Liver (tissue), 10 donors: ENCODE measurements at places on chromosomes 13 and 19.

GRCh38 chr13:105984646-105985045, 550.8 kb downstream of the EFNB2 start:
- no peak for DNase-seq

DNA sequence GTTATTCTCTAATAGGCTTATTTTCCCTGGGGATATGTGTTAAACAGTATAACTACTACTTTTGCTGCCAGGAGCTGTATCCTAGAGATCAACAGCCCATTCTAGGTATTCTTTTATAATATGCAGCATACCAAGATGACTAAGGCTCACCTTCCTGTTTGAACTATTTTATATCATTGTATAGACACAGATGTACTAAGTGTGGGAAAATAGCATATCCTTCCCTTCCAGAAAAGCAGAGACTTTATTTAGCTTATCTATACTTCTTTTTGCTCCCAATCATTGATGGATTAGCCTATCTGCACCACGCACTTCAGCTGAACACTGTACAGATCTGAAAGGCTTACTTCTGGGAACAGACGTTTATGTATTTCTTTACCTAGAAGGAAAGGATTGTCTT, 82.6 kb downstream of the MAB21L1 start:
- no peak for DNase-seq

DNA sequence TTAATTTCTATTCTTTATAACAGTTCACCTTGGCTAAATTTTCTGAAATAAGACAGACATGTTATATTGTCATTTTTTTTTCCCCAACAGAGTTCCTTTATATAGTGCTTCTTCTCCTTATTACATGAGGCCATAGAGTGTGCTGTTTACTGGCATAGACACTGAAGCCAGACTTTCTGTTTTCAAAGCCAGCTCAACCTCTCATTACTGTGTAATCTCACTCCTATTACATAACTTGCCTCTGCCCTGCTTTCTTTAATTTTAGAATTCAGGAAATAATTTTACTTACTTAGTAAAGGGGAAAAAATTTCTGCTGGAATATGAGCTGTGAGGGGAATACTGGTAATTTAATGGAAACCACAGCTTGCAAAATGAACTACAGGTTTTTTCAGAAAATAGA, 1380.4 kb downstream of the SLITRK1 start:
- DNase-seq = no peak

GRCh38 chr13:80245162-80245733, 95.7 kb downstream of the SPRY2 start:
- no peak for DNase-seq

GRCh38 chr13:109537584-109537983, 248.8 kb downstream of the IRS2 start:
- DNase-seq = no peak

DNA sequence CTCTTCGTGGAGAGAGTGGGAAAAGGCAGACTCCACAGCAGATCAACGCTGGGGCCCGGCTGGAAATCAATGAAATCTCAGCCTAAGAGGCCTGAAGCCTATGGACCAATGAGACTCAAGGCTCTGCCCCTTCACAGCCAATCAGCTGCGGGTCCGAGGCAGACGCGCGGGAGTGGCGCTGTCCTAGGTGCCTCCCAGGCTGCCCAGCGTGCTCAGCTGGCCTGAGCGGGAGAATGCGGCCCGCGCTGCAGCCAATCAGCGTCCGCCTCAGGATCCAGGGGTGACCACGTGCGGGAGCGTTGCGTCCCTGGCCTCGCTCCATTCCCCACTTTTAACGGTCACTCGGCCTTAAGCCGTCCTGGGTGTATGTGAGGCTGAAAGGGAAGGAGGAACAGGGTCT, at the start of gene ZBTB32:
Gene ZBTB32, plus strand, starts transcription at position 341 of the 400 bp plus-strand sequence. CDS start 10,069 bp downstream, outside the sequence.
- no peak for DNase-seq

GRCh38 chr13:32976056-32976805, 40.0 kb upstream of the KL start:
- no peak for DNase-seq

DNA sequence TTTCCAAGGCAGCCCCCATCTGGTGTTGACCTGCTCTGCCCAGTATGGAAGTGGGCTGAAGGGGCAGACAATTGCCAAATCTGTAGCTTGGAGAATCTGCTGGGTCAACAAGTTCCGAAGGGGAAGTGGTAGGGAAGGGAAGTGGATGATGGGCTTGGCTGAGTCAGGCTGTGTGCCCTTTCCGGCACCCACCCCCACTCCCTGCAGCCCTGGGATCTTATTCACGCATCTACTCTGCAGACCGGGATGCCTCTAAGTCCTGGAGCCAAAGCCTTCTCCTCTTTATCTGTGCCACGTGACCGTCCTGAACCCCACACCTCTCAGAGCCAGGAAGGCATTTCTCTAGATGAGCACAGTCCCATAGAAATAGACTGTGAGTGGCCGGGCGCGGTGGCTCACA, 7.5 kb upstream of the C5AR2 start:
- DNase-seq = no peak

GRCh38 chr19:10604460-10604980, 17.4 kb upstream of the AP1M2 start:
- no peak for DNase-seq

GRCh38 chr13:76379341-76380105, 506.7 kb downstream of the KCTD12 start:
- no peak for DNase-seq

GRCh38 chr19:12953799-12954611, 3.0 kb downstream of the GADD45GIP1 start:
- no peak for DNase-seq

GRCh38 chr13:36129539-36129938, 1.6 kb downstream of the DCLK1 start:
- no peak for DNase-seq

GRCh38 chr13:35712907-35713761, 236.6 kb upstream of the MAB21L1 start:
- DNase-seq = no peak

DNA sequence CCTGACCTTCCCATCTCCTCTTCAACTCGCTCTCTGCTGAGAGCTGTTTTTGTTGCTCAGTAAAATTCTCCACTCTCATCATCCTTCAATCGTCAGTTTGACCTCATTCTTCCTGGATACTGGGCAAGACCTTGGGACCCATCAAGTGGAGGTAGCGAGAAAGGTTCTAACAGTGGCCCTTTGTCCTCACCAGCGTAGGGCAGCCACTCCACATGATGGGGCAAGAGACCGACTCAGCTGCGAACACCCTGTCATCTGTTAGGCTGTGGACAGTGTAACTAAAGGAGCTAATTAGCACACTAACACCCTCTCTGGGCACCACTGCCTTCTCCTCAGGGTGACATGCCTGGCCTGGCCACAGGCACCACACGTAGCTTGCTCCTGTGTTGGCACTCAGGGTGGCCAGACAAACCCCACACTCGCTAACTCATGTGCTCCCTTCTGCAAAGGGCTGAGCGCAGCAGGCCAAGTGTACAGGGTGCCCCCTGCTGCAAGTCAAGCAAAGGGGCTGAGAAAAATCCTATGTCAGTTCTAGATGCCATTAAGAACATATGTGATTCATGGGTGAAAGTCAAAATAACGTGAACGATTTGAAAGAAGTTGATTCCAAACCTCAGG, 1216.0 kb downstream of the SLITRK5 start:
- no peak for DNase-seq

GRCh38 chr13:113769881-113770280, 10.9 kb downstream of the TMEM255B start:
- DNase-seq = no peak

- peak; percentile 25 for DNase-seq
Observed at GRCh38 chr19:27652281-27652680, 1560.7 kb downstream of the UQCRFS1 start.

GRCh38 chr13:32746474-32746873, 160.2 kb downstream of the PDS5B start:
- DNase-seq = no peak

- no peak for DNase-seq
Observed at GRCh38 chr13:100987948-100988347, 313.4 kb upstream of the TMTC4 start.

DNA sequence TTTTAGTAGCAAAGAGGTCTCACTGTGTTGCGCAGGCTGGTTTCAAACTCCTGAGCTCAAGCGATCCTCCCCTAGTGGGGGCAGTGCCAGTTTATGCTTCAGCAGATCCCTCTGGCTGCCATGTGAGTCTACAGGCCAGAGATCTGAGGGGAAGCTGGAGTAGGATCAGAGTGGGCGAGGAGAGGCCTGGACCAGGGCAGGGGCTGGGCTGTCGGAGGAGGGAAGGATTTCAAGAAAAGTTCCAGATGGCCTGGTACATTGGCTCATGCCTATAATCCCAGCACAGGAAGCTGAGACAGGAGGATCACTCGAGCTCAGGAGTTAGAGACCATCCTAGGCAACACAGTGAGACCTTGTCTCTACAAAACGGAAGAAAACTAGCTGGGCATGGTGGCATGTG, 9.8 kb downstream of the DHX34 start:
- no peak for DNase-seq

- no peak for DNase-seq
Observed at GRCh38 chr13:45240143-45240542, 39.3 kb upstream of the KCTD4 start.

DNA sequence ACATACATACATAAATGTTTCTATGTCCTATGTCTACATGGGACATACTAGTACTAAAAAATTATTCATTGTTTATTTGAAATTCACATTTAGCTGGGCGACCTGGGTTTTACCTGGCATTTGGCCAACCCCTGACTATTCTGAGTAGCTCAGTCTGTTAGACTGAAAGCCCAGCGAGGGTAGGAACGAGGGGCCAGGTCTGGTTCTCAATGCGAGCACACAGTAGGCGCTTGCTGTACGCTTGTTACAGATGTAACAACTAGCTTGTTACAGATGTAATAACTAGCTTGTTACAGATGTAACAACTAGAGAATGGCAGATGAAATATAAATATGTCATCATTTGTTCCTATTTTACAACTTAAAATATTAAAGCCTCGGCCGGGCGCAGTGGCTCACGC, 920 bp upstream of the ANO8 start:
- DNase-seq = no peak

DNA sequence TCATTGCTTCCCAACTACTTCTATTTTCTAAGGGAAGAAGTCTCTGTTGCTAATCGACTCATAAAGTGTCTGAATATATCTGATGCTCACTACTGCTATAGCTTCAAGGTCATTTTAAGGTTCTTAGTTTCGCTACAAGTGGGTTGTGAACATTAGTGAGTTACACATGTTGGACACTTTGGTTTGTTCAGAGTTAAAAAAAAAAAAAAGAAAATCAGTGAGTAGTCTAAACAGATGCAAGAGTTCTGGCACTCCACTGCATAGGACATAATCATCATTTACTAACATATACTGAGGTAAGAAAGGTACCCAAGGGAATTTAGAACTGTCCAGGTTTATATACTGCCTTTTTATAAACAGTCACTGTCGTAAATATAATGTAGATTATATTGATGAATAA, 108.8 kb downstream of the KLF12 start:
- no peak for DNase-seq

- no peak for DNase-seq
Observed at GRCh38 chr19:44871809-44872208, 19.2 kb upstream of the TOMM40 start.

GRCh38 chr13:77048681-77049080, 21.7 kb upstream of the FBXL3 start:
- no peak for DNase-seq

DNA sequence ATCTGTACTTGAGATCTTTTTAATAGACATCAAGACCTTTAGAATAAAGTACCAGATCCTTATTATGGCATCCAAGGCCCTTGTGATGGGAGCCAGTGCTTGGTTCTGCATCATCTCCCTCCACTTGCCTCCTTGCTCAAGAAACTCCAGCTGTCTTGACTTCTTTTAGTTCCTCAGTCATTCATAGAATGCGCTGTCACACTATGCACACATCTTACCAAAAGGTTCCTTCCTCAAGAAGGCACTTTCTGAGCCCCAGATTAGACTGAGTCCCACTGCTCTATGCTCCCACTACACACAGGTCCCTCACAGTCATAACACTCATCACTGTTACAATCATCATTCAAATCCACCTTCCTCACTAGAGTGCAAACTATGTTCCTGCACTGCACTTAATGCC, 57.8 kb upstream of the ITM2B start:
- DNase-seq = no peak

DNA sequence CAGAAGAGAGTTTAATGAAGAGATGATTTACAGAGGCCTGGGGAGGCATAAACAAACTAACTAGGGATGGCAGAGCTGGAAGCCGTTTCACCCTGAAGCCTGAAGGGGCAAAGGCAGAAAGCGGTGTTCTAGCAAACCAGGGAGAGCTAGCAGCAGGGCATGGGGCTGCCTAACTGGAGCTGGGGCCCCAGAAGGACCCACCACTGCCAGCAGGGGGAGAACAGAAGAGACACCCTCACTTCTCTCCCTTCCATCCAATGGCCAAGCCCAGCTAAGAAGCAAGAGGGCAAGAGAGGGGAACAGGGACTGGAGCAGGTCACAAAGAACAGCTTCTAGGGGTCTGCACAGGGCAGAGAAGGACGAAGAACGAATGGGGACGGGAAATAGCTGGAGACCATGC, 195.5 kb downstream of the KATNAL1 start:
- no peak for DNase-seq

DNA sequence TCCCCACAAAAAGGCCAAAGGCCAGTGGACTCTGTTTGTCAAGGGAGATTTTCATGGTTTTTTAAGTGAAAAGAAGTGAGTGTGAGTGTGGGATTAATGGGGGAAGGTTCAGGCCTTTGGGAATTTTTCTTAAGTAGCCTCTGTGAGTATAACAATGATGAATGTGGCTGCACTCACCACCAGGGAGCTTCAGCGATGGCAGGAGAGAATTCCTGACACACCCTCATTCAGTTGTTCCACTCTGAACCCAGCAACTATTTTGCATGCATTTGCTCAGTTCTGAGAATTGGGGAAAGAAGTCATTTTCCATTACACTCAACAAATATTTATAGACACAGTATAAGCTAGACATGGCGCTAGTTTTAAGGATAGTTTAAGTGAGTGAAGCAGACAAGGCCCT, 117.9 kb downstream of the CCNA1 start:
- no peak for DNase-seq

DNA sequence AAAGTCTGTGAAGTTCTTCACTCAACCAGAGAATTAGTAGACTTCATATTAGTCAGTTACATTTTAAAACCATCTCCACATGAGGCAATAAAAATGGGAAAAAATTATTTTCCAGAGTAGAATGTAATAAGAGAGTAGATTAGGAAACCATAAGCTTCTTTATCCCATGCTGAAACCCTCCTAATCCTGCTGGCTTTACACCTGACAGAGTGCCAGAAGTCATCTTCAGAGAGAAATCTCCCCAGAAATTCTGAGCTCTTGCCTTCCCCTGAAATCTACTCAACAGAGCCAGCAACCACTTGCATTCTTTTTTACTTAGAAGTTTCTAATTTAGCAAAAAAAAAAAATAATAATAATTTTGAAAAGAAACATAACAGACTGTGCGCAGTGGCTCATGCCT, 279.9 kb downstream of the NHLRC3 start:
- no peak for DNase-seq
